ENCODE measurements at places on chromosomes 4 and X.

- DNase-seq: no peak
These were observed 54.0 kb upstream of the PACRGL start for GRCh38 chr4:20646287-20646686.

- DNase-seq: no peak
These were observed 11.0 kb upstream of the CXCL2 start for GRCh38 chr4:74109870-74110605.

DNA sequence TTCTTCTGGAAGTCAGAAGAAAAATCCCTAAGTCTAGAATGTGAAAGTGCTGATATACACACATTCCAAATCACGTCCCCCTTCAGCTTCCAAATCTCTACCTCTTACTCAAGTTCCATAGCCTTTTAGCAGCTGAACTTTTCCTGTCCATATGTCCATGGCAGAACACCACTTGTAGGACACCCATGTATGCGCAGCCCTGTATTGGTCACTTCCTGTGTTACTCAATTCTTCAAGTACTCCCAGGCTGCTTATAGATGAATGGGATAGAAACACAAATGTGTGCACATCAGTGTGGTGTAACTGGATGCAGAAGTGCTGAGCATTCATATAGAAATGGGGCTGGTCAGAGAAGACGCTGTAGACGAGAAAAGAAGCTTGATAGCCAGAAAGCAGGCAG, 18.8 kb downstream of the SRPX2 start:
- no peak for DNase-seq

DNA sequence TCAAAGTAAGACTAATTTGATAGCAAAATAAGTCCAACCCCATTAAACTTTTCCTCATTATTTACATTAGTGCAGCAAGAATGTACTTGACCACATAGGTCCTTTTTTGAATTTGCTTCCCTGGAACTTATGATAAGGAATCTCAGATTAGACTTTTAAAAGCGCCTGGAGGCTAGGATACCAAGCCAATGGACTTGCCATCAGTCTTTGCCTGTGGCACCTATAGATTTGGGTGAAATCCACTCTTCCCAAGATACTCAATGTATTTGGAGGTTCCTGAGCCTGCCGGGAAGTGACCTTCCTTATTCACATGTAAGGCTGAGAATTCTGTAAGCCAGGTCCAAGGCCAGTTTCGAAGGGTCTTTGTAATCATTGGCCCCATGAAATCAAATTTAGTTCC, 553.6 kb downstream of the ADGRL3 start:
- DNase-seq: no peak

DNA sequence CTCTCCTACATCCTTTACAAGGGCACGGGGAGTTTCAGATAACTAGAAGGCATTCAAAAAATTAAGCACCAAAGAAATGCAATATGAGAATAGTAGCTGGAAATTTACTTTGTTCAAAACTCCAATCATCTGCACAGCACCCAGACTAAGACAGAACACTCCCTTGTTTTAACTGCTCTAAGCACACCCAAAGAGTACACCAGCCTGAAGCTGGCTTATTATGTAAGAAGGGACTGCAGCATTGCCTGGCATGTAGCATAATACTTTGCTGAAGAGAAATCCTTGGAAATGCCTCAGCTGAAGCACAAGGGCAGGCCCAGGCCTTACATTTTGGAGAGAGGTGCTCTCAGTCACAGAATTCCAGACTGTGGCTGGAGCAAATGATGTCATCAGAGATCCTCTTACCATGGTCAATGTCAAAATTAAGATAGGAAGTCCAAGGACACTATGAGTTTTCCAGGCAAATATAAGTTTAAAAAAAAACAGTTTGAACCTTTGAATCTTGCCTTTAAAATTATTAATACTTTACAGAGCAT, 14.8 kb downstream of the ARHGEF6 start:
- DNase-seq: no peak

- no peak for DNase-seq
These were observed 38.5 kb upstream of the COX7B2 start for GRCh38 chr4:46947541-46947940.

DNA sequence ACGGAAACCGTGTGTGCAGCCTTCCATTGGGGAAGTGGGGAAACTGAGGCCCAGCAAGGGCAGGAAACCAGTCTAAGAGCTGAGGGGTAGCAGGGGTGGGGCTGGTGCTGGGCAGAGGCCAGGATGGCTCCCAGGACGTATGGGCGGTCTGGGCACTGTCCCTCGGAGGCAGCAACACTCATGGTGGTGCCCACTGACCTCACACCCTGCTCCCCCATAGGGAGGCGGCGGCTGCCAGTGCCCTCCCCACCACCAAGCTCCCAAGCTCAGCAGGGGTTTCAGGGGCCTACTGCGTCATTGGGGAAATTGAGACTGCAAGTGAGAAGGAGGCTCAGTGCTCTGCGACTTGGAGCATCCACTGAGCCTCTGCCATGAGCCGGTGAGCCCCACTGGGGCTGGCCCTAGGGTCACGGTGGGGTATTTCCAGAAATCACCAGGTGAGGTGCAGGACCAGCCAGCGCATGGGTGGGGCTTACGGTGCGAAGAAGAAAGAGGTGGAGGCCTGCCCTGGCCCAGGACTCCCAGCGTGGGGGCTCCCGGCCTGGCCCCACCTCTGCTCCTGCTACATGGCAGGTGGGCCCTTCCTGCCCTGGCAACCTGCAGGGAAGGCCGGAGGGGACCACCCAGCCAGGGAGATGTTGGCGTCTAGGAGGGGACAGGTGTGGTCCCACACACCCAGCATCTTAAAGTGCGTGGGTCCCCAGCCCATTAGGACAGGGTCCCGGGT, 915 bp downstream of the MSANTD1 start:
- no peak for DNase-seq

DNA sequence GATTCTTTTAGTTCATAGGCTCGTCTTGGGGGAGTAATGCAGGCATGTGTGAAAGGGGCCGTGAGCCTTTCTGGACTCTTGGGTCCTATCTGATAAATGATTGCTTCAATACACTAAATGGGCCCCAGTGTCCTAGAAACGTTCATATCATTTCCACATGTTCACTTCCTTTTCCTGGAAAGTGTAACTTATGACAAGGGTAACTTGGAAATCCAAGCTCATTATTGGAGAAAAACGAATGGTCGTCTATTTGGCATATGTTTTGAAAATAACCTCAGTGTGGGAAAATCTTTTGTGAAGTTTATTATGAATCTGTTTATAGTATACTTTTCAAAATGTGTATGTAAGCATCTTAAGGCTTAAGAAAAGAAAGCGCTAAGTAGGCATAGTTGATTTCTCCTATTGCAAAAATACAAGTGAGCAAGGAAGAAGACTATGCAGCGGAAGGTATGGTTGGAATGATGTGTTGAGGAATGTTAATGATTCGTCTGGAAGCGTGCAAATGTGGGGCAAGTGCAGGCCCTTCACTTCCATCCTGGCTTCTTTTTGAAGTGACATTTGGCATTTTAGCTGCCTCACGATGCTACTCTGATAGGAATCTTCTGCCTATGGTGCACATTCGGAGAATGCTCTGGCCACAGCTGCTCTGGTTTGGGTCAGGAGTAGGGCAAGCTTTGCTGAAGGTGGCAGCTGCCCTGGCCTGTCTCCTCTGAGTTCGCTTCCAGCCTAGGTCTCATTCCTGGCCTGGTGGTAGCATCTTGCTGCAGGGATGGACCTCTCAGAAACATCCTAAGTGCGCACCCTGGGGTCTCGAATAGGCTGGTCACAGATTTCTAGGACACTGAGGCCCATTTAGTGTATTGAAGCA, 49.5 kb upstream of the STOX2 start:
- no peak for DNase-seq

GRCh38 chr4:89582756-89583505, 254.0 kb downstream of the SNCA start:
- DNase-seq: no peak

- no peak for DNase-seq
These were observed 165.0 kb downstream of the SPIN4 start for GRCh38 chrX:63186137-63186536.

DNA sequence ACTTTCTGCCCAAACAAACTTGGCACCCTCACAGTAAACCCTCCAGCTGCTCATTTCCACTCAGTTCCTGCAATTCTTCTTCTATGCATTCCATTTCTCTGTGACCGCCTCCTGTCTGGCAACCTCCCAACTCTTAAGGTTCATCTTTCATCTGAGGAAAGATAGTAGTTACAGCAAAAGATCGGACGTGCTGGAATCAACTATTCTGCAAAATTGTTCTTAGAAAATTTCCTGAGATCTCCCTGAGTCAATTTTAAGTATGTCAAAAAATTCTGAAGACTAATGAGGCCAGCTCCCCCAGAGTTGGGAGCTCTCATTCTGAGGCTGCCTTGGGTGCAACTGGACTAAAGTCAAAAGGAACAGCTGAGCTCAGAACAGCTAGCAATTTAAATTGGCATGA, 1026.0 kb downstream of the ADGRL3 start:
- DNase-seq: no peak

DNA sequence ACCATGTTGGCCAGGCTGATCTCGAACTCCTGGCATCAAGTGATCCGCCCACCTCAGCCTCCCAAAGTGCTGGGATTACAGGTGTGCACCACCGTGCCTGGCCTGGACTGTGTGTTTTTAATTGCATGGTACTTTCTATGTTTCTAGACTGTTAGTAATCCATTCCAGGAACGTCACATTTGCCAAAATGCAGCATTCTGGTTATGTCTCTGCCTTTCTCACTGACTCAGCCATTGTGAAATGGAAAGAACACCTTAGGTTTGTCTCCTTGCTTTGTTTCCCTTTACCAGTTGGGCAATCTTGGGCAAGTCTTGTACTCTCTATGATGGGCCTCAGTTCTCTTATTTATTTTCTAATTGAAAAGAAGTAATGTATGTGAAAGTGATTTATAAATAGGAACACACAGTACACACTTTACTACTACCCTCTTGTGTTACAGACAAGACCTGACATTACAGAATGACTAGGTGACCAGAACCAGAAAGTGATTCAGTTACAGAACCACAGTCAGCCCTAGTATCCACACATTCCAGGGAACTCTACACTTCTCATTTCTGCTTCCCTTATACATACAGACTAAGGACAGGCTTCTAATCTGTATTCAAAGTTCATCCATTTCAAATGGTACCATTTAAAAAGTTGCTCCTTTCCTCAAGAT, 187.1 kb downstream of the MGST2 start:
- peak; percentile 34 for DNase-seq

- DNase-seq: no peak
These were observed 6.9 kb upstream of the GPR78 start for GRCh38 chr4:8573266-8573665.

GRCh38 chr4:52507774-52508173, 151.3 kb downstream of the USP46 start:
- DNase-seq: no peak

- no peak for DNase-seq
These were observed 36.3 kb upstream of the TBC1D14 start for GRCh38 chr4:6873291-6873690.

DNA sequence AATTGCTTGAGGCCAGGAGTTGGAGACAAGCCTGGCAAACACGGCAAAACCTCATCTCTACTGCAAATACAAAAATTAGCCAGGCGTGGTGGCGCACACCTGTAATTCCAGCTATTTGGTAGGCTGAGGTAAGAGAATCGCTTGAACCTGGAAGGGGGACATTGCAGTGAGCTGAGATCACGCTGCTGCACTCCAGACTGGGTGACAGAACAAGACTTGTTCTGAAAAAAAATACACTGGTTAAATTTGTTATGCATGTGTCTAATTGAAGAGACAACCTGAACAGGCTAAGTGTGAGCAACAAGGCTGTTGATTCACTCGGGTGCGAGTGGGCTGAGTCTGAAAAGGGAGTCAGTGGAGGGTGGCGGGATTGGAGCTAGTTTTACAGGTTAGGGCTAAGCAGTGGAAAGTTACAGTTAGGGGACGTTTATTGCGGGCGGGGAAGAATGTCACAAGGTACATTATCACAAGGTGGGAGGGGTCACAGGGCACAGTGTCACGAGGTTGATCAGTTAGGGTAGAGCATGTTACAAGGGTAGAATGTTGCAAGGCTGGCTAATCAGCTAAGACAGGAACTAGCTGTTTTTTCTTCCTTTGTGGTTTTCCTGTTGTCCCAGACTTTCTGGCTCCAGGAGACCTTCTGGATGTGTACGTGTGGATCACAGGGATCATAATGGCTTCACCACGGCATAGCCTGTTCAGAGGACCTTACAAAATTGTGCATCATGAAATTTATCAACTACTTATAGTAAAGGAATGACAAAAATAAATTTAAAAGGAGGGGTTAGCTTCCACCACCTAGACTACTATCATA, 115.8 kb downstream of the NAA11 start:
- DNase-seq: no peak

DNA sequence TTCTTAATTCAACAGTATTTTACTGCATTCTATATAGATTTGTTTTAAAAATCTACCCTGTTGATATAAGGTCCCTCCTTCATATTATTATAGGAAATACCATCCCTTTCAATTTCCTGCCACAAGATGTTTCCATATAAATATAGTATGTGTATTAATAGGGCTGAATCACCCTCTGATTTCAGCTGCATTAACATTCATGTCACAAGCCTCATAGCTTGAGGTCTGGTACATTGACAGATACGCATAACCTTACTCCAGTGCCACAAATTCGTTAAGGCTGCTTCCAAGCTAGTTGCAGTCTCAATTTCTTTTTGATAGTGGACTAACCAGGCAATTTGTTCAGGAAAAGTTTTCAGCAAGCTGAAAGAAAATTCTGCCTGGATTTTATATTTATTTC, 128.4 kb downstream of the KLHL34 start:
- no peak for DNase-seq

DNA sequence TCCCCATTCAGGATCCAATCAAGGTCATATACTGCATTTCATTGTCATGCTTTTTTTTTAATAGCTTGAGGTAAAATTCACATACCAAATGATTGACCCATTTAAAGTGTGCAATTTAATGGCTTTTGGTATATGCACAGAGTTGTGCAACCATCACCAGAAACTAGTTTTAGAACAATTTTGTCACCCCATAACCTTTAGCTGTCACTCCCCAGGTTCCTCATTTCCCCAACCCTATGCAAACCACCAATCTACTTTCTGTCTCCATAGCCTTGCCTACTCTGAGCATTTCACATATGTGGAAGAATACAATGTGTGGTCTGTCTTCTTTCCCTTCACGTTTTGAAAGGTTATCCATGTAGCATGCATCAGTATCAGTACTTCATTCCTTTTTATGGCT, 1.4 kb upstream of the SMAD1 start:
- no peak for DNase-seq

DNA sequence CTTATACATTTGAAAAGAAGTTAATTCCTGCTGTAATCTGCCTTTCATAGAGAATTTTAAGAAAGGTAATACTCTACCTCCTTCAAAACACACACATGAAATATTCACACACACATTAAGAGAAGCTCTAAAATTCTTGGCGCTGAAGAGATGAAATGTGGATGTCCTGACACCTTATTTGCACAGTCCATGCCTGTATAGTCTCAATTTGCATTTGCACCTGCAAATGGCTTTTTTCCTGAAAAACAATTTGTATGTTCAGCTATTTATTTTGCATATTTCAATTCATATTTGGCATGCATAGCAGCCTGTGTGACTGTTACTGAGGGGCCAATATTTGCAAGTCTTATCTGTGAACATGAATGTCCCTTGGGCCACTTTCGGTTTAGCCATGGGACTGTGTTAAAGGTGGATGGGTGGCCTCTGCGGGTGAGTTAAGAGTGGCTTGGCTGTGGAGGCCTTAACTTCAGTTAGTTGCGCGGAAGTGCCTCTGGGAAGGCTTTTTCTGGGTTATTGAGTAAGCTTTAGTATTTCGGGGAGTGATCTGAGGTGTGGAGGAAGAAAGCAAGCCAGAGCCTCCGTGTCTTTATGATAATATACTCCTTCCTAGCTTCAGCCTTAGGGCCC, 443.3 kb upstream of the FAT1 start:
- no peak for DNase-seq

- peak; percentile 53 for DNase-seq
These were observed 9.6 kb upstream of the TMA16 start for GRCh38 chr4:163484906-163485305.

Measured in activated CD4-positive, alpha-beta T cell treated with anti-CD3 and anti-CD28 coated beads, Interleukin-10, Interleukin-2, amounts not matched to agents 100 ng/mL and 50 ng/mL, durations not matched to agents 16 hours and 8 hours (primary cell).